Omental fat pad (tissue), 4 donors: ENCODE measurements at places on chromosomes 3 and 15. TPM values are rescaled to one million over a fixed set of nuclear protein-coding genes. Genes with fewer than 3 reads are reported as not detected.

Gene REC114
- not detected for total RNA-seq

- DNase-seq: no peak
Observed at GRCh38 chr15:68373028-68373427, 58.9 kb downstream of the ITGA11 start.

DNA sequence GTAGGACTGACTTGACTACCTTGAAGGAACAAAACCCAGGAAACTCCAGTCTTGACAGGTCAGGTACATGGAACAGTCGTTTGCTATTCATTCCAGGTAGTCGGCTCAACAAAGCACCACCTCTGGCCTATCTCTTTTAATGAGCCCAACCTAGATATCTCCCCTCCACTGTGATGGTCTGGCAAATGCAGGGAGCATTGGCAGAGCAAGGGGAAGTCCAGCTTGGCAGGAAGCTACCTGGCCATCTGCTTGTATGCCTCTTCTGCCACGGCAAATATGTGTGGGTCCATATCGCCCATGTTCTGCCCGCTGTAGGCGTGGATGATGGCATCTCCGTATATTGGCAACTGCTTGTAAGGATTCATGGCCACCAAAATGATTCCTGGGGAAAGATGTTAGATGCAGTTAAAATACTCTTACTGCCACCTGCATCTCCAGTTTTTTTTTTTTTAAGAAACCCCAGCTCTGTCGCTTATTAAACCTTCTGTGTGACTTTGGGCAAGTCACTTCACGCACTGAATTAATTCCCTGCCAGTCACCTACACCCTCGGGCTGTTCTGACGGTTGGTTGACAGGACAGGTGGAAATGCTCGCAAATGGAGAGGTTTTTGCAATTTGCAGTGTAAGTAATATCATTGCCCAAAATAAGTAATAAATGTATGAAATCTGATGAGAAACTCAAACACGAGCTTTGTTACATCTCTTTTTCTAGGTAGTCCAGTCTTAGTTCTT lies 16.8 kb downstream of the MYO5C start:
- DNase-seq: no peak

DNA sequence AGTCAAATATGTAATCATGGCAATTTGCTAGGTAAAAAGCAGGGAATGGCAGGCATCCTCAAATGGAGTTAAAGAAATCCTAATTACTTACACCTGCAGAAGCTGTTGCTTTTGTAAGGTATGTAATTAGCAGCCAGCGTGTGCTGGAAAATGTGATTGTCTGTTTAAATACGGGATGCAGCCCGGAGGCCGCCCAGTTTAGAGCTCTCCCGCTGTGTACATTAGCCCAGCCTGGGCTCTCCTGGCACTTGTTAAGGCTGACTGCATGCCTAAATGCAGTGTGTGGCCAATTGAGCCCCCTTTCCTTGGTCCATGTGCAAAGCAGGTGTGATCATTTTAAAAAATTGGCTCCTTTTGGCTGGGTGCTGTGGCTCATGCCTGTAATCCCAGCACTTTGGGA lies 9.0 kb downstream of the DPH3 start:
- no peak for DNase-seq

DNA sequence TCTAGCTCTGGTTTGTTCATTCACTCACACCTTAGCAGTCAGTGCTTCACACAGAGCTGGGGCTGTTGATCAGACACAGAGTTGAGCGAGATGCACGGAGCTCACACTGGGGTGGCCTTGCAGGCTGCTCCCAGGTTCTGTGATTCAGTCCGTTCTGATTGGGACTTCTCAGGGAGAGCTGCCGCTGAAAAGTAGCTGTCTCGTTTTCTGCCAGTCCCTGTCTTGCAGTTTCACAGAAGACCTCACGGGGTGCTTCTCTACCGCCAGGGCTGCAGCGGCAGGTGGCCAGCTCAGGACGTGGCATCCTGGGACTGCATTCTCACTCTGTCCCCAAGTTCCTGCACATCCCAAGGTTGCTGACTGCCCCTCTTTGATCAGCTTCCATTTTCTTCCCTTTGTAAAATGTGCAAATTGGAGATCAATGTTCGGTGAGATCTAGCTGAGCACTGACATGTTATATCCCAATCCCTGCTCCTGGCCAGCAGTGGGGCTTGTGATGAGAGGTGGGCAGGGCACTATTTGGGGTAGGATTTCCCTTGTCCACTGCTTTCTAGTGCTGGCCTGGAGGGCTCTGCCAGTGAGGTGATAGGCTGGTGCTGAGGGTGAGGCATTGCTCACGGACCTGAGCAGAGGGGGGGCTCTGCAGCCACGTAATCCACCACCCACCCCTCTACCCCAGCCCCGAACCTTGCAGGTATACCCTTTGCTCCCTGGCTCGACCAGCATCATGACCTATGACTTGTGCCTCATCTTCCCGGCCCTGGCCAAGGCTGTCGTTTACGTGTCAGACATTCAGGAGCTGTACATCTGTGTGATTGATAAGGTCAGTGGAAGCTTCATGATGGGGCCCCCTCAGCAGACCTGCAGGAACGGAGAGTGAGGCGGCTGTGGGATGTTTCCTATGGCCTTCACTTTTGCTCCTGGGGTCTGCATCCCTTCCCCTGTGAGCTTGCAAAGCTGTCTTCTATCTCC lies 5.3 kb upstream of the TXNRD3 start:
- no peak for DNase-seq

DNA sequence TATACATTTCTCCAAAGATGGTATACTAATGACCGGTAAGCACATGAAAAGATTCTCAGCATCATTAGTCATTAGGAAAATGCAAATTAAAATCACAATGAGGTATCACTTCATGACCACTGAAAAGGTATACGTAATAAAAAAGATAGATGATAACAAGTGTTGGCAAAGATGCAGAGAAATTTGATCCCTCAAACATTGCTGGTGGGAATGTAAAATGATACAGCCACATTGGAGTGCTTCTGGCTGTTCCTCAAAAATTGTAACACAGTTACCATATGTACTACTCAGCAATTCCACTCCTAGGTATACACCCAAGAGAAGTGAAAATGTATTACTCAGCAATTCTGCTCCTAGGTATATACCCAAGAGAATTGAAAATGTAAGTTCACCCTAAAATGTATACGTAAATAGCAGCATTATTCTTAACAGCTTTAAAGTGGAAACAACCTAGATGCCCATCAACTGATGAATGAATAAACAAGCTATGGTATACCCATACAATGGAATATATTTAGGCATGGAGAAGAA lies 25.0 kb upstream of the KY start:
- DNase-seq: no peak

DNA sequence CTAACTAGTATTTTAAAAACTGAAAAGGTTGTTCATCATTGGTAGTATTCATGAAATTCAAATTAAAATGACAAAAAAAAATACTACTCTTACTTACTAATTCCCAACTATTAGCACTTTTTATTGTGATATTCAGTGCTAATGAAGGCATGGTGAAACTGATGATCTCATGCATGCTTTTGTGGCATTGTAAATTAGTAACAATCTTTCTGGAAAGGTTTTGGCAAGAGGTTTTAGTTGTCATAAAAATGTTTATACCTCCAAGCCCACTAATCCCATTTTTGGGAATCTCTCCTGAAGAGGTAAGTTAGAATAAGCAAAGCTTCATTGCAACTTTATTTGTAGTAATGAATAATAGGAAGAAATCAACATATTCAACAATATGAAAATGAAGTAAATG lies 53.0 kb downstream of the LYSMD4 start:
- DNase-seq: no peak

DNA sequence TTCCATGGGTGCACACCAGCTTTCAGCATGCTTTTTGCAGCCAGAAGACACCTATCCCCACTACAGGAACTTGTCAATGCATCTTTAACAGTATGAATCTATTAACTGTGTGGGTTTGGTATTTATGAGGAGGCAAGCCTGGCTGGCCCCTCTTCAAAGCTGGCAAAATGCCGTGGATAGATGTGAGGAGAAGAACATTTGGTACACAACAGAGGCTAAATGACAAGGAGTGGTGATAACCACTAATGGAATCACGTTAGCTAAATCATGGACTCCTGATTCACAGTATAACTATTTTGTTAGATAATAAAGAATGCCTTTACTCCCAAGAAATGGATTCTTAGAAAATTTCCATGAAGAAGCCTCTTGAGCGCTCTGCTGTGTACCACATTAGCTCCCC lies 187.2 kb downstream of the CLSTN2 start:
- DNase-seq: no peak

- no peak for DNase-seq
Observed at GRCh38 chr15:69313432-69314000, 14.8 kb downstream of the PAQR5 start.

- DNase-seq: peak; percentile 16
Observed at GRCh38 chr15:78130466-78131294, 565 bp downstream of the CIB2 start.

DNA sequence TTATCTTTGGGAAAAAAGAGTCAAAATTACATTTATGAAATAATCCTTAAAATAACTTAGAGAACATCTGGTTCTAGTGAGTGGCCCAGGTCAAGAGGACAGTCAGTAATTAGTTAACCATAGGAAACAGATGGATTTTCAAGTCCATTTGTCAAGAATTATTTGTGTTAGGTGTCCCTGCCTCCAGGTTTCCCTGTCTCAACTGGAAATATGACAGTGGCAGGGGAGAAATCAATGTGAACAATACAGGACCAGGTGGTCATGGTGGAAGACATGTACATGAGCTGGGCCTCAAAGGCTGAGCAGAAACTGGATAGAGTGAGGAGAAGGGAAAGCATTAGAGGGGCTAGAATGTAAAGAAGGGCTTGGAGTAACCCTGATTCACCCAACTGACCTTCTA lies 372.6 kb downstream of the VPS13C start:
- DNase-seq: no peak

DNA sequence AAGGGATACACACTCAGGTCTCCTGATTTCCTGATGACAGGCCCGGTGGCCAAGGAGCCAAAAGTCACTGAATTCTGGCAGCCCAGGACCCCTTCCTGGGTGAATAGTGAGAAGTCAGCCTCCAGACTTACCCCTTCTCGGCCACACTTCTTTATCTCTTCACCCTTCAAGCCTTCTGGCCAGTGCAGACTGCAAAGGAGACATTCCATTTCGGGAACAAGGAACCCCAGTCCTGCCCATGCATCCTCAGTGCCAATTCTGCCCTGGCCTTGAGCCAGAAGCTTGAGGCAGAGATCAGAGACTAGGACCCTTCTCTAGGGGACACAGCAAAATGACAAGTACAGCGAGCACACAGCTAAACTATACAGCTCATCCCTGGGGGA lies 28.8 kb downstream of the GRAMD2A start:
- no peak for DNase-seq

GRCh38 chr15:40754574-40754882 lies 526 bp downstream of the RMDN3 start:
- DNase-seq: no peak

GRCh38 chr15:76418352-76419140 lies 82.0 kb downstream of the ISL2 start:
- DNase-seq: no peak

- DNase-seq: no peak
Observed at GRCh38 chr15:65550681-65551098, 20.4 kb downstream of the HACD3 start.

DNA sequence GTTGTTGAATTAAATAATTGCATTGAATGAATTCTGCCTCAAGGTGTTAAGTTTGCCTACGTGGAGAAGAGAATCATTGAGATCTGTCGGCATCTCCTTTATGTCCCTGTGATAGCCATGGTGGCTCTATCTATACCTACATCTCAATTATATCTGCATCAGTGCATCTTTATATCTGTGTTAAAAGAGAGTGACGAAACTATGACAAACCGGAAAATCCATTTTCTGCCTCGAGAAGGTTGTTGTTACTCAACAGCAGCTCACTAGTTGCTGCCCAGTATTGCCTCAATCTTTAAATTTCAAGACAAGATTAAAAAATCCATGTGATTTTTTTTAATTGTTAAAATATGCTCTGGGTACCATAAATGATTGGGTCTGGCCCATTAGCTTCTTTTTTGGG lies 58.7 kb downstream of the GUCA1C start:
- DNase-seq: no peak
